Uterus (tissue), 4 donors: ENCODE measurements at places on chromosomes 5 and 9. TPM values are rescaled to one million over a fixed set of nuclear protein-coding genes. Genes with fewer than 3 reads are reported as not detected.

- DNase-seq: no peak
These were observed 174.3 kb downstream of the SYK start for GRCh38 chr9:90975781-90976538.

DNA sequence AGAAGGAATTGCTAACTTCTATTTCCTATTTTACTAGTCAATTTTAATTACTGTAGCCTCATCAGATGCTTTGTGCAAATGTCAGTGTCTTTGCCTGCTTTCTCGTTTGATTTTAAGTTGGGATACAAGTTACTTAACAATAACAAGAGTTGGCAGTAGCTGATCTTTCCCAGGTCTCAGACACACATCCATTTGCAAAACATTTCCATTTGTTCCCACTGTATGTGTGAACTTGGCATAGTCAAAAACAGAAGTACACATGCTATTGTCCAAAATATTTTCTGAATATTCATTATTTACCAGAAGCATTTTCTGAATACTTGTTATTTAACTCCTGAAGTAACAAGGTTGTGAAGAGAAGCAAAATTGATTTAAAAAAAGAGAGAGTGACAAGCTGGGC is 35.0 kb upstream of the NAA35 start:
- DNase-seq: no peak

DNA sequence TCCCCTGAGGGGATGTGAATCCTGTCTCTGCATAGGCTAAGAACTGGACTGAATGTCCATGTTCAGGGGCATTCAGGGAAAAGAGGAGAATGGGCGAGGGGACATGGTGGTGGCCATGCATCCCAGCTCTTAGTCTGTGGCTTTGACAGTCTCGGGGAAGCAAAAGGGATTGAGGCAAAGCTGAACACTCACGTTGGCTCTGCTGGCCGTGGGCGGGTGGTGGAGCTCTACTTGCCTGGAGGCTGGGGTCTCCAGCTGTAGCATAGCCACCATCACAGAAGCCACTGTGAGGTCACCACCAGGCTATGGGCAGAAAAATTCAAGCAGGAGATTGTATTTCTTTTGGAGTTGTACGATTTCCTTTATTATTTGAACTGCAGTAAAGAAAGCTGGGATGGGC is 4.1 kb downstream of the GARIN3 start:
- no peak for DNase-seq

DNA sequence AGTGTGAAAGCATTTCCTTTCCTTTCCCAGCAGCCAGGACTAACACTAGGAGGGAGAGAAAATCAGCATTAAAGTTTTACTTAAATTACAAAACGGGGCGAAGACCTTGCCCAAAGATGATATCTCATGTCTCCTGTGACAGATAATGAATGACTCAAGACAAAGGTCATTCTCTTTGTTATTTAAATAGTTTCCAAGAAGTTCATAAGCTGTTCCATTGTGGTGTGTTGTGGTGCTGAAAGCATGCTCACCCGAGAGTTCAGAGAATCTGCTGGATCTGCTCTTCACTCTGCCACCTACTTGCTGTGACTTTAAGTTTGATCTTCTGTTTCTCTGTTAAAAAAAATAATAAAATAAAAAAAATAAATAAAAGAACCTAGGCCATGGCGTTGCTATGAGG is 265.9 kb upstream of the NR4A3 start:
- DNase-seq: no peak

GRCh38 chr5:95715799-95716461 is 15.2 kb upstream of the RHOBTB3 start:
- no peak for DNase-seq

- DNase-seq: no peak
These were observed 24.8 kb downstream of the PCSK1 start for GRCh38 chr5:96408210-96408777.

GRCh38 chr5:68240202-68240601 is 24.6 kb downstream of the PIK3R1 start:
- no peak for DNase-seq

- DNase-seq: no peak
These were observed 119.7 kb upstream of the PJA2 start for GRCh38 chr5:109529520-109529919.

DNA sequence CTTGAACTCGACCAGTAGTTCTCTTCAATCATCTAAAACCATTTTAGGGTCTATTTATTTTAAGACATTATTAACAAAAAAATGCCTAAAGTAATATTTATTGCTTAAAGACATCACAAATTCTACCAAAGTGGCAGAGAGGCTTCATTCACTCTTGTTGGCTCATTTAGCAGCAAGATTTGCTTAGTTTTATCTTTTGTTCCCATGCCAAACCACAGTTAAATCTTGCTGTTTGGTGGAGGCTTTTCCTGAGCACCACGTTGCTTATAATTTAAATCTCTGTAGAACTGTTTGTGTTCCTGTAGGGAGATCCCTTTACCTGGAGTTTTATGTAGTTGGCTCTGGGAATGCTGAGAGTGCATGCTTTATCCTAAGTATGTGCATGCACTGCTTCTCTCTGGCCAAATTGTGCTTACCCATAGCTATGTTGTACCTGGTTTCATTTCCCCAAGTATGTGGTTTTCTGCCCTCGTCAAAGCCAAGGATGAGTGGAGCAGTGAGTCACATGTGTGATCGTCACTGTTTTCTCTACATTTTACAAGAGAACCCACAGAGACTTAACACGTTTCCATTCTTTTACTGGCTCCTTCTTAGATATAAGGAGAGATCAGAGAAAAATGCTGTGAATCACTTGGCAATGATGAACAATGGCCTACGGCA is 42.1 kb upstream of the MAST4 start:
- DNase-seq: no peak

DNA sequence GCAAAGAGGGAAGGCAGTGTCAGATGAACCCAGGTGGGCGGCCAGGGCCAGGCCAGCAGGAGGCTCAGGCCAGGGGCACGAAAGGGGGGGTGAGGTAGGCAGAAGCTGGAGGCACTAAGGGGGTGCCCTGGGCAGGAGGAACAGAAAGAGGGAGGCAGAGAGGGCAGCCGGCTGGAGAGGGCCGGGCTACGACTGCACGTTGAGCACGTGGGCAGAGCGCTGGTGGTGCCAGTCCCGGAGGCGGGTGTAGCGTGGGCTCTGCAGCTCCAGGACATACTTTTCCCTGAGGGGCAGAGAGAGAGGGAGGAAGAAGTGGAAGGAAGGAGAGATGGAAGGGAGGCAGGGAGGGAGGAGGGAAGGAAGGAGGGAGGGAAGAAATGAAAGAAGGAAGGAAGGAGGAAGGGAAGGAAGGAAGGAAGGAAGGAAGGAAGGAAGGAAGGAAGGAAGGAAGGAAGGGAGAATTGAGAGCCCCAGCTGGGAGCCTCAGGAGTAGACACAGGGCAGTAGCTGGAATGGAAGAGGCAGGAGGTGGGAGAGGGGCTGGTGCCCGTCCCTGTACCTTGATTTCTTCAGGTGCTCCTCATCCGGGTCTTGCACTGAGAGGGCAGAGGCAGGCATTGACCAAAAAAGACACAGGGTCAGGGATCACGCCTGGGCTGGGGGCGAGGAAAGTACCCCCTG is 7.0 kb downstream of the PDLIM7 start:
- no peak for DNase-seq

UBTD2 gene
- total RNA-seq: 32.4 TPM

LIX1 gene
- not detected for total RNA-seq

GARIN3 gene
- not detected for total RNA-seq

CD74 gene
- 899 TPM for total RNA-seq

KCNMB1 gene
- 42.6 TPM for total RNA-seq

KIF20A gene
- not detected for total RNA-seq

EGFLAM gene
- total RNA-seq: 16.8 TPM

IL4 gene
- not detected for total RNA-seq

TRAF2 gene
- total RNA-seq: 10.2 TPM

IL9 gene
- total RNA-seq: not detected

FOXI1 gene
- total RNA-seq: not detected

GABRA1 gene
- not detected for total RNA-seq
